AML-193 (cell line): ENCODE measurements at places on chromosomes 11 and 22.

- DNase-seq: no peak
Measured at GRCh38 chr11:65058419-65059054, at the start of gene NAALADL1. Gene NAALADL1, minus strand, starts transcription at chr11:65058553. Its CDS starts 32 bp downstream, at chr11:65058521.

- no peak for DNase-seq
Measured at GRCh38 chr11:115623021-115623451, 118.8 kb upstream of the CADM1 start.

DNA sequence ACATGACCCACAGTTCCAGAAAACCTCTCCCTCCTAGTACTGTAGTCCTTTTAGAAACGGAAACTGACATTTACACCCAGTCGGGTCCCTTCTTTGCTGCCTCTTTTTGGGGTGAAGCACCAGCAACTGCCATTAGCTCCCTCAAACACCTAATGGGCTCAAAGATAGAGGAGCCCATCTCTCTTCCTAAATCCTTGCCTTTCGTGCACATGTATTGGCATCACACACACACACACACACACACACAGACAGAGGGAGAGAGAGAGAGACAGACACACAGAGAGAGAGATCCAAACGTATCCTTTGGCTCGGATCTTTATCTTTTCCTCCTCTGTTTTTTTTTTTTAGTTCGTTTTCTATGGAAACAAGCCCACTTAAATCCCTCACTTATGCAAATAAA, 716 bp downstream of the GRM5 start:
- DNase-seq: no peak

DNA sequence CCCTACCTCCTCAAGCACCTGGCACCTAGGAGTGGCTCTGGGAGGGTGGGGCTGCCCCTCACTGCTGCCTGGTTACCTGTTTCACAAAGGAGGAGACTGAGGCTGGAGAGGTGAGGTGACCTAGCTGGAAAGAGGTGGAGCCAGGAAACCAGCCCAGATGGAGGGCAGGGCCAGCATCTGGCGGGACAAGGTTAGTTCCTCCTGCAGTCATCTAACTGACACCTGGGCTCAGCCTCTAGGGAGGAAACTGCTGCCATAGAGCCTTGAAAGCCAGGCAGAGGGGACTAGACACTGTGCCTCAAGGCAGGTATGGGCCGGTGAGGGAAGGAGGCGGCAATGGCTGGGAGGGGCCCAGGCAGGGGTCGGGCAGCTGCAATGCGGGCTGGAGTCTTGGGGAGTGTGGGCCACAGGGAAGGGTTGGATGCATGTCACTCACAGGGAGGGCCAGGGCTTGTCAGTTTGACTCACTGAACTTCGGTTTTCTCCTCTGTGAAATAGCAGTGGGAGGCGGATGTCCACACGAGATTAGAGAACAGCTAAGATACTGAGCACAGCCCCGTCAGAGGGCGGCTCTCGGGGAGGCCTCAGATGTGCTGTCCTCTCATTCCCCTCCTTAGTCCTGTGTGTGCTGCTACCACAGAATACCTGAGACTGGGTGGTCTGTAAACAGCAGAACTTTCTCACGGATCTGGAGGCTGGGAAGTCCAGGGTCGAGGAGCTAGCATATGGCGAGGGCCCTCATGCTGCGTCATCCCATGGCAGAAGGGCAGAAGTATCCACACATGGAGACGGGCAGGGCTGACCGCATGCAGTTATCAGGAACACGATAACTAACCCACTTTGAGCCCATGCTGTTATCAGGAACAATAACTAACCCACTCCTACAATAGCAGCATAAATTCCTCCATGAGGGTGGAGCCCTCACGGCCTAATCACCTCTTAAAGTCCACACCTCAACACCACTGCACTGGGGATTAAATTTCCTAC, 16.1 kb downstream of the MGAT3 start:
- DNase-seq: no peak

DNA sequence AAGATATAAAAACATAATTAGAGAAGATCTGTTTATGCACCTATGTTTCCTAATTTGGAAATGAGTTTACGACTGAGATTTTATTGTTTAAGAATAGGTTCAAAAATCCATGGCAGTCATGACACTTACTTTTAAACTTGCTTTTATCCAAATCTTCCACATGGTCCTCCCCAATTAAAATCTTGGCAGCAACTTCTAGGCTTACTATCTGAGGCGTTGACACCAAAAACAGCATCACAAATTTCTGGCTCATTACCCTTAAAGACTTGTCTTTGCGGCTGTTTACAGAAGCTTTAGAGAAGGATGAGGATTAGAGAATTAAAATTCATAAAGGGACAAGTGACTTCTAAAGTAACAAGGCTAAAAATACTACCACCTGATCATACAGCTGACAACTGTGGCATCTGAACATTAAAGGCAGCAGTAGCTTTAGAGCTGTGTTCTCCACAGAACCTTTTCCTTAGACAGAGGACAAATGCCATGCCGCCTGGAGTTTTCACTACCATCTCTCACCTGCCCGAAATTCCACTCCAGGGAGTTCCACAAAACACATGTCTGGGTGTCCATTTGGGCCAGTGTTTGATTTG, 6.4 kb downstream of the E2F8 start:
- DNase-seq: no peak

DNA sequence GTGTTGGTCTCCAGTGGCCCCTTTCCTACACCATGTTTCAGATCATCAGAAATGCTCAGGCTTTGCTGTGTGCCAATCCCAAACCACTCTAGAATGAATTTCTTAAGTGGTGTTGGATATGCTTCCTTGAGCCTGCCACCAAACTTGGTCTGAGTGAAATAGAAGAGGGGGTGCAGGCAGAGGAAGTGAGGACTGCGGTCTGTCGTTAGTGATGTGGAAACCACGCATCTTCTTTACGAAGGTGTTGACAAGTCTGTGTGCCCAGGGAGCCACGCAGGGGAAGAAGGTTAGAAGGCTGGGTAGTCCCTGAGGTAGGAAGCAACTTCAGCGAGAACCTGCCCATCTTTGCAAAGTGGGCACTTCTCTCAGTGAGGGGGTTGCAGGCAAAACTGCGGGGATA, 187.4 kb upstream of the NAV2 start:
- no peak for DNase-seq

GRCh38 chr11:1108246-1108900, 33.7 kb downstream of the MUC2 start:
- DNase-seq: no peak
